Activated naive CD8-positive, alpha-beta T cell treated with anti-CD3 and anti-CD28 coated beads for 36 hours (primary cell): ENCODE measurements at places on chromosomes 7 and 10.
A peak's percentile ranks its signal among the peaks of the same experiment; 100 is the strongest.

- H3K27ac ChIP-seq: no peak overlapping the region
- DNase-seq: no peak
- peaks cover 49% of the 10 kb centered on the region for H3K4me1 ChIP-seq
- H3K27me3 ChIP-seq: no peaks in the 10 kb centered on the region
These were observed 95.6 kb upstream of the DDC start for GRCh38 chr7:50660830-50661175.

GRCh38 chr7:30853576-30853975 is 58.1 kb upstream of the AQP1 start:
- H3K27ac ChIP-seq: no peak overlapping the region
- no peaks in the 10 kb centered on the region for H3K36me3 ChIP-seq
- DNase-seq: no peak
- H3K27me3 ChIP-seq: no peaks in the 10 kb centered on the region

DNA sequence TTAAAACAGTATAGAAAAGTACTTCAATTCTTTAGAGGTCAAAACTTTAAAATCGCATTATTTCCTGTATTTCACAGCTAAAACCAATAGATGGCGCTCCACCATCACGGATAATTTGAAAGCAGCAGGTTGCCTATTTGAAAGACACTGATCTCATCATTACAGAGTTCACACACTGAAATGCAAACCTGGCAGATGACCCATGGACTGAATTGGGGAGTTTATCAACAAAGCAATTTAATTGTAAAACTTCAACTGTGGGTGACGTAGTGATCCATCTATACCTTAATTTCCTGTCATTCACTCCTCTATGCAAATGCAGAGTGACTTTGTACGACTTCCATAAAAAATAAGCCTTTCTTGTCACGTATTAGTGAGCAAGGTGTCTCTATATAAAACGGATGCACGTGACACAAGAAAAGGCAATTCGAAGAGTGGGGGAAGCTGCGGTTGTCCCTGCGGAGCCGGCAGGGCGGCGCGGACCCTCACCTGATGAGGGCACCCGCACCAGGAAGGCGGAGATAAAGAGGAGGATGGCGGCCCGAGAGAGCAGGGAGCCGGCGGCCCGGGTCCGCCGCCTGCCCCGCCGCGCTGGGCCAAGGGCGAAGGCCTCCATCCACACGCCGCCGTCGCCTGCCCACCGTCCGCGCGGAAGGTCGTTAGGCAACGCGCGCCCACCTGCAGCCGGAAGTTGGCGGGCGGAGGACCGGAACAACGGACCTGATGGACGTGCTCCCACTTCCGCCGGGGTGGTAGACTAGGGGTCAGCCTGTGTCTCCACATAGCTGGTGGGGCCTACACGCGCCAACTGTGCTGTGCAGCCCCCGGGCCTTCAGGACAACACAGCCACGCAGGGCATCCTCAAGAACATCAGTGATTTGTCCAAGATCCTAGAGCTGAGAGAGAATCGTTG is at the start of gene ZPBP:
Gene ZPBP, minus strand, starts transcription at position 668 of the 913 bp plus-strand sequence. Its CDS starts 52 bp downstream, at position 616.
- peak; percentile 66 for DNase-seq
- H3K27ac ChIP-seq: peak within 1 kb of the TSS; percentile 91
- H3K4me1 ChIP-seq: peaks cover 8% of the 10 kb centered on the region
- no peaks in the 10 kb centered on the region for H3K36me3 ChIP-seq
- peak within 1 kb of the TSS; percentile 80 for H3K4me3 ChIP-seq
- H3K27me3 ChIP-seq: no peaks in the 10 kb centered on the region

GRCh38 chr7:16695621-16696237 is 49.7 kb downstream of the BZW2 start:
- H3K4me1 ChIP-seq: peaks cover 8% of the 10 kb centered on the region
- no peak overlapping the region for H3K27ac ChIP-seq
- H3K4me3 ChIP-seq: no peak overlapping the region
- H3K36me3 ChIP-seq: peaks cover 58% of the 10 kb centered on the region
- H3K27me3 ChIP-seq: no peaks in the 10 kb centered on the region

DNA sequence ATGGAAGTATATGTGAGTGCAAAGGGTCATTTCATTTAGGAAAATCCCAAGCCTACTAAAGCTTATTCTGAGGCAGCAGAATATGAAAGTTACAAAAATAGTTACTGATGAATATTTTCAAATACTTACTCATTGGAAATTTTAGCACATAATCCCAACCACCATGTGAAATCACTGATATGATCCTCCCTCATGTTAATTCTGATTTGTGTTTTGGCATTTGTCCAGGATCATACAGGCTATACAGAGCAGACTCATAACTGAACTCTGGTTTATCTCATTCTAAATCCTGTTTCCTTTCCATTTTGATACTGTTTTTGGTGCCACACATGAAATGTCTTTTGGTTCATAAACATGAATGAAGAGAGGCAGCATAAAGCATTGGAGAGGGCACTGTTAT is 3.4 kb upstream of the FAM24B start:
- H3K4me1 ChIP-seq: peaks cover 27% of the 10 kb centered on the region
- H3K27me3 ChIP-seq: no peaks in the 10 kb centered on the region
- DNase-seq: no peak

- no peak overlapping the region for H3K4me3 ChIP-seq
- H3K36me3 ChIP-seq: no peaks in the 10 kb centered on the region
- no peak overlapping the region for H3K27ac ChIP-seq
- no peaks in the 10 kb centered on the region for H3K4me1 ChIP-seq
- DNase-seq: no peak
- H3K27me3 ChIP-seq: peaks cover 9% of the 10 kb centered on the region
These were observed 74.2 kb downstream of the ZRANB1 start for GRCh38 chr10:125016123-125016522.

DNA sequence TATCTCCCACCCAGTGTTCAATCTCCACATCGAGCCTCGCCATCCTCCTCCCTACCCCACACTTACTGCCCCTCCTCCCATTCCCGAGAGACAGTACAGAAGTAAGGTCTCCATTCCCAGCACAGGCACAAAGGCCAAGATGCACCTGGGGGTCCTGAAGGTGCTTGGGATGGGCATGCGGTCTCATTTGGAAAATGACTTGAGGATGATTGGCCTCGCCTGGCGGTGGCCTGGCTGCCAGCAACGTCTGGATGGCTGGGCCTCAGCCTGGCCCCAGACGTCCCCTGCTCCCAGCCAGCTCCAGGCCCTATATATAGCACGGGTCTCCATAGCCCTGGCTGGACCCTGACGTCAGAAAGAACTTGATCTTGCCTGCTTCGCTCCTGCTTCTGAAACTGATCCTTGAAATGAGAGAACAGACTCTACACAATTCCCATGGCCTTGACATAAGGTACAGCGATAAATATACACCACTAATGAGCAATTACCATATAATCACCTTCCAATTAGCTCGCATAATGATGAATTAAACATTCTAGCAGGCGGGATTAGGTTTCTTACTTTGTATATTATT is 11.8 kb downstream of the EMX2 start:
- H3K27me3 ChIP-seq: peaks cover 68% of the 10 kb centered on the region
- peaks cover 10% of the 10 kb centered on the region for H3K4me1 ChIP-seq
- H3K36me3 ChIP-seq: peaks cover 2% of the 10 kb centered on the region
- DNase-seq: no peak

- H3K27me3 ChIP-seq: peaks cover 6% of the 10 kb centered on the region
- peaks cover 2% of the 10 kb centered on the region for H3K4me1 ChIP-seq
- no peak for DNase-seq
- no peak overlapping the region for H3K27ac ChIP-seq
- H3K4me3 ChIP-seq: no peak overlapping the region
- no peaks in the 10 kb centered on the region for H3K36me3 ChIP-seq
These were observed 40.0 kb downstream of the FGFR2 start for GRCh38 chr10:121558238-121558637.

DNA sequence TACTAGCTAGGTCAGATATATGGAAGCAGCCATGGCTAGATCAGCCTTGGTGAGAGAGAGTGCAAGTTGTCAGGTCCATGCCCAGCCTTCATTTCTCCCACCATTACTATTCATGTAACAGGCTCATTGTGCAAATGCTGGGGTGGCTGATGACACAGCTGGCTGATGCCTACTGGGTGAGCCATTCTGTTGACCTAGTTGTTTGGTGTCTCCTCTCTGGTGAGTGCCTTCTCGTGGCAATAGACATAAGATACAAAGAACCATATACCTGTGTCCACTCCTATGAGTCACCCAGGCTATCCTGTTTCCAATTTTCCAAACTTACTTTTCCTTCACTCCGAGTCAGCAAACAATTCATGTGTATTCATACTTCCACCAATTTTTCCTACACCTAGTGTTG is 46.0 kb downstream of the ZNF25 start:
- no peaks in the 10 kb centered on the region for H3K36me3 ChIP-seq
- no peak overlapping the region for H3K27ac ChIP-seq
- no peaks in the 10 kb centered on the region for H3K4me1 ChIP-seq
- no peak overlapping the region for H3K4me3 ChIP-seq
- H3K27me3 ChIP-seq: no peaks in the 10 kb centered on the region

GRCh38 chr7:90749262-90749661 is 153.1 kb downstream of the CDK14 start:
- no peak for DNase-seq
- H3K4me1 ChIP-seq: no peaks in the 10 kb centered on the region

GRCh38 chr10:96678725-96679124 is 41.6 kb downstream of the PIK3AP1 start:
- H3K4me3 ChIP-seq: no peak overlapping the region
- H3K4me1 ChIP-seq: peaks cover 3% of the 10 kb centered on the region
- no peaks in the 10 kb centered on the region for H3K36me3 ChIP-seq
- no peak overlapping the region for H3K27ac ChIP-seq
- no peak for DNase-seq

DNA sequence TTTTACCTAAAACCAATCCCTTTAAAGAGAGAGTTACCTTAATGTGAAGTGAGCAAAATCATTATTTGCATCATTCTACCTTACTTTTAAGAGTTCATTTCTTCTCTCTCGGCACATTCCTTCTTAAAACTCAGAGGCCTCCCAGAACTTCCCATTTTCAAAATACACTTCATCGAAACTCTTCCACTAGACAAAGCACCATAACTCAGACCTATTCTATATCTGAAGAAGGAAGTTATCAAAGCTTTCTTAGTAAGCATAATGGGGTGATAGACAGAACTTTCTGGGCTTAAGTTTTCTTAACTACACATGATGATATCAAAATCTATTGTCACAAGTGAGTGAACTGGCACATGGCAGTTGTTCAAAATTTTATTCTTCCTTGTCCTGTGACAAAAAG is 24.6 kb upstream of the GNAT3 start:
- H3K27ac ChIP-seq: no peak overlapping the region
- DNase-seq: no peak
- H3K27me3 ChIP-seq: no peaks in the 10 kb centered on the region
- H3K36me3 ChIP-seq: no peaks in the 10 kb centered on the region

DNA sequence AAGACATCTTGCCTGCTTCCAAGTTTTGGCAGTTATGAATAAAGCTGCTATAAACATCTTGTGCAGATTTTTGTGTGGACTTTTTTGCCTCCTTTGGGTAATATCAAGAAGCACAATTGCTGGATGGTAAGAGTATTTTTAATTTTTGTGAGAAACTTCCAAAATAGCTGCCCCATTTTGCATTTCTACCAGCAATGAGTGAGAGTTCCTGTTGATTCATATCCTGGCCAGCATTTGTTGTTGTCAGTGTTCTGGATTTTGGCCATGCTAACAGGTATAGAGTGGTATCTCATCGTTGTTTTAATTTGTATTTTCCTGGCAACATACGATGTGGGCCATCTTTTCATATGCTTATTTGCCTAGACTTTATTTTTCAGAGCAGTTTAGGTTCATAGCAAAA is 53.9 kb downstream of the BTAF1 start:
- no peak overlapping the region for H3K27ac ChIP-seq
- no peak for DNase-seq
- H3K27me3 ChIP-seq: no peaks in the 10 kb centered on the region
- peaks cover 58% of the 10 kb centered on the region for H3K36me3 ChIP-seq
- no peak overlapping the region for H3K4me3 ChIP-seq

GRCh38 chr7:786472-787255 is 45.6 kb upstream of the SUN1 start:
- H3K27me3 ChIP-seq: no peaks in the 10 kb centered on the region
- H3K27ac ChIP-seq: no peak overlapping the region
- peaks cover 2% of the 10 kb centered on the region for H3K4me1 ChIP-seq
- peaks cover 41% of the 10 kb centered on the region for H3K36me3 ChIP-seq

DNA sequence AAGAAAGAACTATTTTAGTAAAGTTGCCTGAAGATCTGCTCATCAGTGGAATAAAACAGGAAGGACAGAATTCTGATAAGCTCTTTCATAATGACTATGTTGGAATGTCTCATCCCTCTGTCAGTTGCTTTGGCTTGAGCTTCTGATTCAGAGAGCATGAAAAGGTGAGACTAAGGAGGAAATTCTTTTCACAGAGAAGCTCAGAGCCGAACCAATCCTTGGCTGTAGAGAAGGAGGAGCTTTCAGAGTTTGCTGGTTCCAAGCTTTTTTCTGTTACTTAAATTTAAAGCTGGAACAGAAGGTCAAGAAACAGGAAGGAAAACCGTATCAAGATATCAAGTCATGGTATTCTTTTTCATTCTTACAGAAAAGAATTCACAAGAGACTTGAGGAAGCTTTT is 24.0 kb downstream of the GSTO2 start:
- H3K4me1 ChIP-seq: peaks cover 11% of the 10 kb centered on the region
- H3K4me3 ChIP-seq: no peak overlapping the region
- no peak for DNase-seq
